ENCODE measurements at places on chromosomes 6 and 20. TPM values are rescaled to one million over a fixed set of nuclear protein-coding genes. Genes with fewer than 3 reads are reported as not detected.

APMAP gene
- total RNA-seq = 122 TPM

PEDS1 gene
- total RNA-seq = 31.2 TPM

EIF6 gene
- total RNA-seq = 222 TPM

SLC22A2 gene
- not detected for total RNA-seq

SLC16A10 gene
- total RNA-seq = not detected
